ENCODE measurements at places on chromosomes 5 and 9.
A peak's percentile ranks its signal among the peaks of the same experiment; 100 is the strongest.

GRCh38 chr9:96323169-96323568 lies 21.2 kb upstream of the HSD17B3 start:
- H3K4me3 ChIP-seq = no peak overlapping the region
- no peaks in the 10 kb centered on the region for H3K4me1 ChIP-seq
- peaks cover 2% of the 10 kb centered on the region for H3K27me3 ChIP-seq

- no peak for DNase-seq
- H3K27me3 ChIP-seq = peaks cover 47% of the 10 kb centered on the region
- no peaks in the 10 kb centered on the region for H3K4me1 ChIP-seq
- no peaks in the 10 kb centered on the region for H3K36me3 ChIP-seq
Observed at GRCh38 chr5:139848508-139849100, 53.0 kb downstream of the PSD2 start.

- no peak overlapping the region for H3K27ac ChIP-seq
- no peaks in the 10 kb centered on the region for H3K27me3 ChIP-seq
- no peaks in the 10 kb centered on the region for H3K4me1 ChIP-seq
Observed at GRCh38 chr9:70205366-70206020, 53.3 kb upstream of the SMC5 start.

- DNase-seq = no peak
- H3K4me3 ChIP-seq = no peak overlapping the region
- peaks cover 5% of the 10 kb centered on the region for H3K4me1 ChIP-seq
Observed at GRCh38 chr5:170327829-170328228, 30.3 kb upstream of the LCP2 start.

GRCh38 chr9:13569602-13570067 lies 290.1 kb upstream of the MPDZ start:
- DNase-seq = no peak
- no peaks in the 10 kb centered on the region for H3K36me3 ChIP-seq
- H3K4me3 ChIP-seq = no peak overlapping the region
- H3K4me1 ChIP-seq = peaks cover 14% of the 10 kb centered on the region
- H3K27ac ChIP-seq = no peak overlapping the region
- peaks cover 6% of the 10 kb centered on the region for H3K27me3 ChIP-seq

- peaks cover 13% of the 10 kb centered on the region for H3K36me3 ChIP-seq
- no peak for DNase-seq
- H3K27me3 ChIP-seq = peaks cover 16% of the 10 kb centered on the region
- H3K4me3 ChIP-seq = no peak overlapping the region
- H3K27ac ChIP-seq = no peak overlapping the region
Observed at GRCh38 chr5:14595189-14595588, 13.6 kb downstream of the OTULINL start.

DNA sequence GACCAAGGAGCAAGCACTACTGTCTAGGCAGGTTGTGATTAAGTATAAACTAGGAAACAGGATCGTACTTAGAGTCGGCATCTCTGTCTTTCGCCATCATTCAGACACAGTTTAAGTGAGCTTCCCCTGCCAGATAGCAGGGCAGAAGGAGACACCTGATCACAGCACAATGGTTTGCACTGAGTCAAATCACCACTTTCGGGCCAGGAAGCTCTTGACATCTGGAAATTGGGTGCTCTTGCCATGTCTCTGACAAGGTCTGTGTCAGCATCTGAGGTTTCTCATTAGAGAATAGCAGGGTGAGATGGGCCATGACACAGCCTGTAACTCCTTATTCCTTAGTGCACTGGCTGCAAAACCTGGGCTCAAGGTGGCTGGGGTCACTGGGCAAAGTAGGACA lies 8.3 kb downstream of the ADRB2 start:
- DNase-seq = no peak
- H3K4me3 ChIP-seq = no peak overlapping the region
- H3K36me3 ChIP-seq = peaks cover 8% of the 10 kb centered on the region
- no peak overlapping the region for H3K27ac ChIP-seq
- H3K4me1 ChIP-seq = peaks cover 52% of the 10 kb centered on the region

DNA sequence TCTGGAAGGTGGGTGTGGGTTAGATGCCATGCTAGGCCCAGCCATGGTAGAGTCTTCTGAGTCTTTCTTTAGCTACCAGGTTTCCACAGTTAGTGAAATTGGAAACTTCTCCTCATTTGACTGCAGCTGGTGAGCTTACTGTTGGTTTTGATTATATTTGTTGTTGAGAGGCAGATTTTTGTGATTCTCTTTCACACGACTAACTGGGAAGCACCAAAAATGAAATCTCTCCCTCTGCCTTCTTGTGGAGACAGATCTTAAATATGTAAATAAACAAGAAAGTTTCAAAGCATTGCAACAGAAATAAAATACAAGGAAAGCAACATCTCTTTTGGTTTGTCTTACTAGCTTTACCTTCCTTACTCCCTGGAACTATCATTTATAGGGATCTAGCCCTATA lies 122.2 kb downstream of the CEMIP2 start:
- no peaks in the 10 kb centered on the region for H3K36me3 ChIP-seq
- H3K4me3 ChIP-seq = no peak overlapping the region
- DNase-seq = no peak
- H3K27me3 ChIP-seq = peaks cover 20% of the 10 kb centered on the region
- H3K4me1 ChIP-seq = peaks cover 9% of the 10 kb centered on the region

- H3K4me3 ChIP-seq = no peak overlapping the region
- no peak for DNase-seq
- no peaks in the 10 kb centered on the region for H3K36me3 ChIP-seq
- H3K4me1 ChIP-seq = no peaks in the 10 kb centered on the region
- H3K27ac ChIP-seq = no peak overlapping the region
Observed at GRCh38 chr5:28961816-28962215, 1923.4 kb upstream of the CDH9 start.

DNA sequence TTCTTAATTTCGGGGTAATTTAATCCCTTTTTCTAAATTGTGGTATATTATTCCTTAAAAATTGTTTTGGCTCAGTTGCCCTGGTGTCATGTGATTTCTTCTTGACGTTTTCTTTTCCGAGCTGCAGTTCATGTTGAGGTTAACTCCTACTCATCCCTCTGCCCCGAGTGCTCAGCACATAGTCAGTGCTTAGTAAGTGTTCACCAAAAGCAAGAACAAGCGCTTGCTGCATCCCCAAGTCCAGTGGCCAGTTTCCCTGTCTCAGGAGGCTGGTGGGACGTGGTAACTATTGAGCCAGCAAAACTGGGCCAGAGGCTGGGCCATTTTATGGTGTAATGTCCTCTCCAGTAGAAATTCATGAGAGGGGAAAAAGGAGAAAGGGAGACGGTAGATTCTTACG lies 23.3 kb downstream of the TRIO start:
- no peak for DNase-seq
- peak overlapping the region; percentile 37 for H3K4me3 ChIP-seq
- H3K27me3 ChIP-seq = peaks cover 3% of the 10 kb centered on the region

DNA sequence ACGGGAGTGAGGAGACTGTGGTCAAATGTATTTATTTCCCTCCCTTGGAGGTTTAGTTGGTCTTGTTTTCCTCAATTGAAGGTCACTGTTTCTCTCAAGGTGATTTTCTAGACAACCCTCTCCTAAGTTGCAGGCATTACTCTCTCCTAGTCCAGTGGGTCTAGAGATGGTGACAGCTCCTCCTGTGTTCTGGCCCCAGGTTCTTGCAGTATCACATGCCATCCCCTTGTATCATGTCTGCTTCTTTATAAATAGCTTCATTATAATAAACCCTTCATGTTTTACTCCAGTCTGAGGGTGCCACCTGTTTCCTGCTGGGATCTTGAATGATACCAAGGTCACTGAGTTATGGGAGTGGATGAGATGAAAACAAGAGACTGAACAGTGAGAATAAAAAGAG lies 208.0 kb upstream of the KCNN2 start:
- H3K27ac ChIP-seq = no peak overlapping the region
- no peak for DNase-seq
- 0 out of 2 replicates have a peak, but pooled peaks cover under 1% of the 10 kb centered on the region for H3K27me3 ChIP-seq
- peaks cover 17% of the 10 kb centered on the region for H3K4me1 ChIP-seq
- no peak overlapping the region for H3K4me3 ChIP-seq
- H3K36me3 ChIP-seq = peaks cover 16% of the 10 kb centered on the region

DNA sequence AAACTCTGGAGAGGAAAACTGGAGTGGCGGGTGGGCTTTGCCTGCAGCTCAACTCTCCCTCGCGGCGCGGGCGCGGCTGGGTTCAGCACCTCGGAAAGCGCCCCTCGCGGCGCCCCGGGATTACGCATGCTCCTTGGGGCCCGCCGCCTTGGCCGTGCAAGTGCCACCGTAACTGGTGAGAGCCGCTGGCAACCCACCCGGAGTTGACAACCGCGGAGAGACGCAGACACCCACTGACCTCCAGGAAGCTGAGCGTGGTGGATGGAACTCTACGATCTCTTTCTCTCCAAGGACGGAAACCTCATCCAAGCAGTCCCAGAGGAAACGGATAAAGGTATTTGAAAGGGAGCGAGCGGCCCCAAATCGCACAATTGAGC lies 194 bp upstream of the RXFP3 start:
- peaks cover 51% of the 10 kb centered on the region for H3K4me1 ChIP-seq
- peaks cover 27% of the 10 kb centered on the region for H3K27me3 ChIP-seq
- H3K4me3 ChIP-seq = peak overlapping the region; percentile 85
- no peaks in the 10 kb centered on the region for H3K36me3 ChIP-seq
- no peak overlapping the region for H3K27ac ChIP-seq

DNA sequence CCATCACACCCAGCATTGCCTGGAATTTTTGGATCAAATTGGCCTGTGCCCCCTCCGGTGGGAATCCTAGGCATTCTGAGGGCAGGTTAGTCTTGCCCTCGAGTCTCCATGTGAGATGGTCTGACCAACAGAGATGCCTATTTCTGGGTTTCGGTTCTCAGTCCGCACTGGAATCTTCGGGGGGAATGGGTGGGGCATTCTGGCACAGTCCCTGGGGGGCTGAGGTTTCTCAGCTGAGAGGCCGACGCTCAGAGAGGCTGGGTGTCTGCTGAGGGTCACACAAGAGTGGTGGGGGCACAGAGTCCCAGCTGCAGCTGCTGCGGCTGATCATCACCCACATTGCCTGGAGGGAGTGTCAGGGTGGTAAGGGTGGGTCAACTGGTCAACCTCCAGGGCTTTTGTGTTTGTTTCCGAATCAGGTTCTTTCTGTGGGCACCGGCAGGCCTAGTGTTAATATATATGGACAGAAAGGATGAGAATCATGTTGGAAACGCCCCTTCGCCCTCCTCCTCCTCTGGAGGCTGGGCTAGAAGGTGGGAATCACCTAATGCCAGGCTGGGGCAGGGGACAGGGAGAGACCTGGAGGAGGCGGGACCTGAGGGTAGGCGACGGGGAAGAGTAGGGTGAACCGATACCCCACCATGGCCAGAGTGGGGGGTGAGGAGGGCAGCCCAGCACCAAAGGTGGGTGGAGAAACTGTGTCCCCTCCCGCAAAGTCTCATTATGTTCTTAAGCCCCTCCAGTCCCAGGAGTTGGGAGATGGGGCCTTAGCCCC lies 149.5 kb upstream of the PHYKPL start:
- H3K4me3 ChIP-seq = no peak overlapping the region
- DNase-seq = no peak
- H3K27ac ChIP-seq = no peak overlapping the region
- H3K36me3 ChIP-seq = peaks cover 3% of the 10 kb centered on the region

DNA sequence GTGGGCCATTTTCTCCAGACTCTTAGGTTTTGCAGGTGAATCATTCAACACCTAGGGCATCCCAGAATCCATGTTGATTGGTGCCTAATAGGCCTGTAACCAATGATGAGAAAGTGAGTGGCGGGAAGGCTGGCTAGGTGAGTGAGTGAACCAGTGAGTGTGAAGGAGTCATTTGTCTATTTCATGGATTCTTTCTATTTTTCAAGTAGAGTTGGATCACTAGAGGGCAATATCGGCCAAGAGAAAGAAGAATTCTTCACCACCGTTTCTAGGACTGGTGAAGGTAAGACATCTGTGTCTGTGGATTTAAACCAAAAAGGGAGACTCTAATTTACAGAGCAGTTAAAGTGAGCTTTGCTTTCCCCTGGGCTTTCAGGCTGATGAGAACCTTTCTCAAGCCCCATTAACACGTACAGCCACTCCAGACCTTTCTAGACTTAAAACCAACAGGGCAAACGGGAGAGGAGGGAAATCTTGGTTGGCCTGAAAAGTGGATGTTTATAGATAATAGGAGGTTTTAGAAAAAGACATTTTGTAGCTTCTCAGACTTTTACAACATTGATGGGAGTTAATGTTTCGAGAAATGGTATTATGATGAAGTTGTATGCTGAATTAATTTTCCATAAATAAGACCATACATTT lies 114.3 kb upstream of the IL12B start:
- no peak overlapping the region for H3K27ac ChIP-seq
- DNase-seq = peak; percentile 62
- H3K36me3 ChIP-seq = no peaks in the 10 kb centered on the region
- H3K4me1 ChIP-seq = peaks cover 6% of the 10 kb centered on the region

GRCh38 chr5:103178167-103178566 lies 58.1 kb downstream of the PPIP5K2 start:
- DNase-seq = no peak
- no peaks in the 10 kb centered on the region for H3K4me1 ChIP-seq
- H3K36me3 ChIP-seq = peaks cover 9% of the 10 kb centered on the region

GRCh38 chr5:98110791-98111190 lies 662.7 kb upstream of the RGMB start:
- DNase-seq = no peak
- H3K36me3 ChIP-seq = peaks cover 16% of the 10 kb centered on the region
- peaks cover 2% of the 10 kb centered on the region for H3K27me3 ChIP-seq
- H3K4me1 ChIP-seq = peaks cover 60% of the 10 kb centered on the region
- peak overlapping the region; percentile 93 for H3K27ac ChIP-seq
- peak overlapping the region; percentile 88 for H3K4me3 ChIP-seq

GRCh38 chr5:169299191-169299662 lies 1.7 kb downstream of the SLIT3 start:
- H3K4me3 ChIP-seq = peak overlapping the region; percentile 84
- no peaks in the 10 kb centered on the region for H3K36me3 ChIP-seq
- no peak for DNase-seq
- peaks cover 71% of the 10 kb centered on the region for H3K4me1 ChIP-seq
- H3K27ac ChIP-seq = no peak overlapping the region

- H3K27me3 ChIP-seq = peaks cover 3% of the 10 kb centered on the region
- DNase-seq = peak; percentile 15
- 0 out of 2 replicates have a peak, but pooled peaks cover 4% of the 10 kb centered on the region for H3K36me3 ChIP-seq
- H3K27ac ChIP-seq = no peak overlapping the region
Observed at GRCh38 chr5:179212870-179213269, 132.4 kb downstream of the ADAMTS2 start.

DNA sequence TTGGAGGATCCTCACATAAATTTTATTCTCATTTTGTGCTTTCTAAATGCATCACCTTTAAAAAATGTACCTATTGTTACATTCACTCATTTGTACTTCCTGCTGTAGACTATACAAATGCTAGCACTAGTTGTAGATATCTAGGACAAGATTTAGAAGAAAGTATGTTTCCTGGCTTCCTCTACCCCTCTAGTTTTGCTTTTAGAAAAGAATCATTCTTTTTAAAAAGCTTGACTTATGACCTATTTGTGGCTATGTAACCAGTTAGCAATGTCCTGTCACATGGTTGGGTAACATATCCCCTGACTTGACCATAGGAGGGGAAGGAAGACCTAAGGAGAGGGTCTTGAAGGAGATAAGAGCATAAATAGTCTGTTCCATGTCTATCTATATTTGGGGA lies 13.3 kb downstream of the CAMK4 start:
- no peak for DNase-seq
- H3K4me3 ChIP-seq = no peak overlapping the region
- peaks cover 10% of the 10 kb centered on the region for H3K4me1 ChIP-seq
- peaks cover under 1% of the 10 kb centered on the region for H3K27me3 ChIP-seq
- no peaks in the 10 kb centered on the region for H3K36me3 ChIP-seq
- H3K27ac ChIP-seq = no peak overlapping the region
